ENCODE measurements at places on chromosomes 16 and 17.

- DNase-seq, result no peak
Measured at GRCh38 chr16:19020689-19021088, 37.0 kb downstream of the TMC7 start.

GRCh38 chr17:50563092-50563511, 2.6 kb downstream of the CACNA1G start:
- no peak for DNase-seq

DNA sequence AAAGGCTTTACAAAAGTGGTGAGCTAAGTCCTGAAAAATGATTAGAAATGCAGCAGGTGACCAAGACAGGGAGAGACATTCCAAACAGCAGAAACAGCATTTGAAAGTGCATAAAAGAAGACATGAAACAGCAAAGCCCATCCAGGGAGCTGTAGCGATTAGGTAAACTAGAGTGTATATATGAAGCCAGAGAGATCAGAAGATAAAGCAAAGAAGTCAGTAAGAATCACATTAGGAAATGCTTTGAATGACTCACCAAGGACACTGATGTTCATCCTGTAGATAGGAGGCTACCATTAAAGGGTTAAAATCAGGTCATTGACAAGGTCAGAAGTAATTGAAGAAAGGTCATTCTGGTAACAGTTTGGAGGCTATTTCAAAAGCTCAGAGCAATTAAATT, 27.6 kb upstream of the VAT1L start:
- DNase-seq, result no peak

- no peak for DNase-seq
Measured at GRCh38 chr16:78284957-78285434, 185.5 kb downstream of the WWOX start.

Measured in HEK293T (cell line).